ENCODE measurements at places on chromosomes 1 and 21.

- DNase-seq, result no peak
Observed at GRCh38 chr1:6509220-6509918, 17.9 kb upstream of the PLEKHG5 start.

- DNase-seq, result no peak
Observed at GRCh38 chr21:14878971-14879370, 185.8 kb downstream of the NRIP1 start.

- no peak for DNase-seq
Observed at GRCh38 chr1:178563099-178563820, 50.4 kb downstream of the TEX35 start.

DNA sequence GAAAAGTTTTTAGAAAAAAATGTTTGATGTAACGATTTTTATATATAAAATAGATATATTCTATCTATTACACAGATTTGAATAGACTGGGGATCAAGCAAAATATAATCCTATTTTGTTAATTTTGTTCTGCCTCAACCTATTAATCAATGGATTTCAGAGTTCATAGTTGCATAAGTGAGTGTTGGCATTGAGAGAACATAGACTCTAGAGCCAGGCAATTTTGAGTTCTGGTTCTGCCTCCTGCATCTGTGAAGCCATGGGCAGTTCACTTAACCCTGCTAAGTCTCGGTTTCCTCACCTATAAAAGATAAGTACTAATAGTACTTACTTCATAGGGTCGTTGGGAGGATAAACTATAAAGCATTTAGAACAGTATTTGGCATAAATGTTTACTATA, 13.6 kb upstream of the PKN2 start:
- no peak for DNase-seq

GRCh38 chr1:201531551-201532425, 7.1 kb upstream of the NAV1 start:
- peak; percentile 42 for DNase-seq

- peak; percentile 45 for DNase-seq
Observed at GRCh38 chr1:109821831-109822745, 58.4 kb upstream of the EPS8L3 start.
